CD4-positive, alpha-beta T cell (primary cell): ENCODE measurements at places on chromosomes 1 and 21.

GRCh38 chr1:89936694-89937093, 58.2 kb upstream of the ZNF326 start:
- no peaks in the 10 kb centered on the region for H3K4me1 ChIP-seq
- DNase-seq = no peak
- peaks cover 47% of the 10 kb centered on the region for H3K36me3 ChIP-seq
- H3K27me3 ChIP-seq = no peaks in the 10 kb centered on the region

- H3K27ac ChIP-seq = no peak overlapping the region
- no peak overlapping the region for H3K4me3 ChIP-seq
- DNase-seq = no peak
- H3K36me3 ChIP-seq = no peaks in the 10 kb centered on the region
These were observed 47.8 kb upstream of the PCBP3 start for GRCh38 chr21:45595574-45596295.

- H3K36me3 ChIP-seq = peaks cover 29% of the 10 kb centered on the region
- H3K27ac ChIP-seq = no peak overlapping the region
- H3K27me3 ChIP-seq = no peaks in the 10 kb centered on the region
These were observed 41.0 kb downstream of the SLC35A3 start for GRCh38 chr1:100010804-100011203.

- no peak overlapping the region for H3K27ac ChIP-seq
- H3K4me1 ChIP-seq = no peaks in the 10 kb centered on the region
These were observed 289.2 kb downstream of the TBX15 start for GRCh38 chr1:118698911-118699310.

DNA sequence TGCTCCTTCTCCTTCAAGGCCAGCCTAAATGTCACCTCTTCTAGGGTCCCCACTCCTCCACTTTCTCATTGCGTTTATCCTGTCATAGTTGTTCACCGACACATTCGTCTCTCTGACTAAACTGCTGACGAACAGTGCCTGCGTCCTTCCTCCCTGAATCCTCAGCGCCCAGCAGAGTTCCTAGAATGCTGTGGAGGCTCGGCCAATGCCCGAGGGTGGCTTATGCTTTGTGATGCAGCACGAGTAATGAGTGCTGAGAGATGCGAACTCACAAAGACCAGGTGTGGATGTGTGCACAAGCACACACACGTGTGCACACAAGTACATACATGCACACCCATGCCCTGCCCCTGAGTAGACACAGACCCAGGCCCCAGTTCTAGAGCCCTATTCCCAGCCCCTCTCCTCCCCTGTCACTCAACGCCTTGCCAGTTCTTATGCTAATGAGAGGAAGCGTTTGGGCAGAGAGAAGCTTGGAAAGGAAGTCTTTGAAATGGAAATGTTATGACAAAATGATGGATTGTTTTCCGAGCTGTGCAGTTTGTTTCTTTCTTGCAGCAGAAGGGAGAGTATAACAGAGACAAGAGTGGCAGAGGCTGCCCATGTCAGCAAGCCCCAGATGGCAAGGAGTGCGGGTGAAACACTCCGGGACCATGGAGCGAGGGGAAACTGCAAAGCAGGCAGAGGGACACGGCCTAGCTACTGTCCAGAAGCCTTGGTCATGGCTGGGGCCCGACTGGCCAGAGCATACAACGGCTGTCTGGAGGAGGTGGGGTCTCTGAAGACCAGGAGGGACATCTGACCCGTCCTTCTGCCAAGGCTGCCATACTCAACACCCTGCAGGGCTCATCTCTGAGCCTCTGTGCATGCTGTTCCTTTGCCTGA, 24.2 kb downstream of the KCNA10 start:
- H3K36me3 ChIP-seq = no peaks in the 10 kb centered on the region
- no peak overlapping the region for H3K27ac ChIP-seq
- DNase-seq = no peak
- H3K4me3 ChIP-seq = no peak overlapping the region

DNA sequence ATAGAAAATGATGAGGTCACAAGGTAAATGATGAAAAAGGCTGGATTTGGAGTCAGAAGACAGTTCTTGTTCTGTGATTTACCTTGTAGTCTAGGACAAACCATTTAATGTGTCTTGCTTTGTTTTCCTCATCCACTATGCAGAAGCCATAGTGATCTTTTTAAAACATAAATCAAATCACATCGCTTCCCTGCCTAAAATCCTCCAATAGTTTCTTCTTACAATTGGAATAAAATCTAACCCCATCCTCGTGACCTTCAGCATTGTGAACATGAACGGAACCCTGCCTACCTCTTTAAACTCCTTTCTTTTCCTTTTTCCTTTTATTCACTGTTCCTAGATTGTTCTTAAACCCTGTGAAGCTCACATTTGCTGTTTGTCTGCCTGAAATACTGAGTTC, 204.9 kb upstream of the SAMSN1 start:
- no peaks in the 10 kb centered on the region for H3K36me3 ChIP-seq
- H3K4me1 ChIP-seq = no peaks in the 10 kb centered on the region
- H3K4me3 ChIP-seq = no peak overlapping the region

DNA sequence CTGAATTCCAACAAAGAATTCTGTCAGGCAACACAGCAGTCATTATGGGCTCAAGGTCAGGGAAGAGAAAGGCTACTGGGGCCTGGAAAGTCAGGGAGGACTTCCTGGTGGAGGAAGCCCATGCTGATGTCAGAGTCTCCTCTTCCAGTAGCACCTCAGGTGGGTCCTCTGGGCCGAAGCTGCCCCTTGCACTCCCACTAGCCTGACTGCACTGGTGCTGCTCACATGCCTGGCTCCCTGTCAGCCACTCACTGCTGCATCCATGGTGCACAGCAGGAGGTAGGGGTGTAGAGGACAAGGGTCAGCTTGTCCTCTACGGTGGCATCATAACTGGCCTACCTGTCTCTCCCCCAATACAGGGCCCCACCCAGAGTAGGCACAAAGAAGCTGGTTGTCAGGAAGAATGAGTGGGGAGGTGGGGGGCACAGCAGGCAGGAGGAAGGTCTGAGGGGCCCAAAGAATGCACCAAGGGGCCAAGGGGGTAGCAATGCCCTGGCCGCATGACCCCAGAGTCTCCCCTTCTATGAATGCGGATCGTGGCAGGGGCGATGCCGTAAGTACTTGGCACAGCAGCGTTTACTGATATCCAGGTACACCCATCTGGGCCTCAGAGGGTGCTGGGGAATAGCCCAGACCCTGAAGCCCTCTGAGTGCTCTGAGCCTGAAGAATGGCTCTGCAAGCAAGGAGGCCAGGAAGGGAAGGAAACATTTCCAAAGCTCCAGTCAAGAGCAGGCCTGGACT, 80.3 kb downstream of the GLIS1 start:
- H3K27ac ChIP-seq = no peak overlapping the region
- H3K27me3 ChIP-seq = peaks cover 2% of the 10 kb centered on the region
- no peaks in the 10 kb centered on the region for H3K36me3 ChIP-seq
- no peak for DNase-seq
- no peak overlapping the region for H3K4me3 ChIP-seq
- H3K4me1 ChIP-seq = no peaks in the 10 kb centered on the region

- H3K27ac ChIP-seq = no peak within 1 kb of the TSS
- H3K4me3 ChIP-seq = peak within 1 kb of the TSS; percentile 81
- DNase-seq = peak; percentile 61
- peaks cover 10% of the 10 kb centered on the region for H3K4me1 ChIP-seq
These were observed at the start of gene RBM11 for GRCh38 chr21:14215971-14216641. RBM11 (plus strand) TSS chr21:14216157; CDS start chr21:14216187, 30 bp downstream.

GRCh38 chr1:32881871-32882850, 4.1 kb upstream of the HPCA start:
- no peak overlapping the region for H3K4me3 ChIP-seq
- no peak overlapping the region for H3K27ac ChIP-seq
- H3K27me3 ChIP-seq = peaks cover 46% of the 10 kb centered on the region
- peaks cover 12% of the 10 kb centered on the region for H3K4me1 ChIP-seq
- no peaks in the 10 kb centered on the region for H3K36me3 ChIP-seq

DNA sequence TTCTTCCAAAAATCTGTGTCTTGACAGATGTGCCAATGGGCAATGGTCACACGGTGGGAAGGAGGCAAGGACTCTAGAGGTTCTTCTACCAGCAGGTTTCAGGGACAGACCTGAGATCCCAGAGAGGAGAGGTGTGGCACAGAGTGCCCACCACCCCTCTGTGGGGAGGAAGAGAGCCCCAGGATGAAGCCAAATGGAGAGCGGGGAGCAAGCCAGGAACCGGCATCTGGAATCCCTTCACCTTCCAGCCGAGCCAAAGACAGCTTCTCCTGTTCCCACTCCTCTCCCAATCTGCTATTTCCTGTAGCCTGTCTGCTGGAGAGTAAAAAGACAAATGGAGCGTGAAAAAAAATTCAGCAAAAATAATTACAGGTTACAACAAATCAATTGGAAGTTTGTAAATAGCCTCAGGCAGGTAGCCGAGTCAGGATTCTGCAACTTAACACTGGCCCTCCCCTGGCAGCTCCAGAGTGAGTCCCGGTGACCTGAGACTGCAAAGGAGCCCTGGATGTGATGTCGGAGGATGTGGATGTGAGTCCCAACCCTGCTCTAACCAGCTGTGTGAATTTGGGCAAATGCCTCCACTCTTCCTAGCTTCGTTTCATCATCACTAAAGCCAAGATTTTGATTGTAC, 45.4 kb upstream of the LRRN2 start:
- no peak overlapping the region for H3K4me3 ChIP-seq
- no peaks in the 10 kb centered on the region for H3K4me1 ChIP-seq
- H3K27me3 ChIP-seq = peaks cover 8% of the 10 kb centered on the region
- no peaks in the 10 kb centered on the region for H3K36me3 ChIP-seq
- DNase-seq = no peak

DNA sequence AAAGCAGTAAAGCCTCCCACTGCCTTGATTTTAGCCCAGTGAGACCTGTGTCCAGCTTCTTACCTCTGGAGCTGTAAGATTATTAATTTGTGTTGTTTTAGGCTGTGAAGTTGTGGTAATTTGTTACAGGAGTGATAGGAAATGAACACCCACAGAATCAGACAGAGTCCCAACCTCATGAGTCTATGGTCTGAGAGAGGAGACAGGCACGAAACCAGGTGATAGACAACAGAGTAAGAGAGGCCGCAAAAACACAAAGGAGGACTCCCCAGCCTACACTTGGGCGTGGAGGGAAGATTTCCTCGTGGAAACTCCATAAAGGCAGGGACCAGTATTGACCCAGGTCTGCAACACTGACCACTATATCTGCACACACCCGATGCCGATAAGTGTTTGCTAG, 234.6 kb upstream of the JUN start:
- H3K27me3 ChIP-seq = no peaks in the 10 kb centered on the region
- no peak overlapping the region for H3K4me3 ChIP-seq
- no peaks in the 10 kb centered on the region for H3K36me3 ChIP-seq
- peaks cover 24% of the 10 kb centered on the region for H3K4me1 ChIP-seq
- no peak for DNase-seq

GRCh38 chr1:110063781-110064180, 6.7 kb downstream of the ALX3 start:
- no peak overlapping the region for H3K27ac ChIP-seq
- peaks cover 15% of the 10 kb centered on the region for H3K4me1 ChIP-seq
- no peak overlapping the region for H3K4me3 ChIP-seq
- peaks cover 1% of the 10 kb centered on the region for H3K36me3 ChIP-seq

GRCh38 chr1:108645564-108646184, 15.2 kb downstream of the HENMT1 start:
- H3K4me3 ChIP-seq = peak overlapping the region; percentile 28
- peaks cover 15% of the 10 kb centered on the region for H3K36me3 ChIP-seq
- no peak for DNase-seq
- no peaks in the 10 kb centered on the region for H3K27me3 ChIP-seq
- H3K27ac ChIP-seq = peak overlapping the region; percentile 82

DNA sequence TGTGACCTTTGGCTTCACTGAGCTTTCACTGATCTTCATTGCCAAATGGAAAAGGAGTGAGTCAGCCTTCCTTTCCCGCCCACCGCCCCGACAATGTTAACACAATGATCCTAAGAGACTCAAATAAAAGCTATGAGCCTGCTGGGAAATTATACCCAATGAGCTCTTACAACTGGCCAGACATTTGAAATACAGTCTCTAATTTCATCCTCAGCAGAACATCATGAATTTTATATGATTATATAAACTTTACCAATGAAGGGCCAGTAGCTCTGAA, 252.5 kb downstream of the SIPA1L2 start:
- no peak overlapping the region for H3K4me3 ChIP-seq
- H3K4me1 ChIP-seq = no peaks in the 10 kb centered on the region
- DNase-seq = no peak
- no peaks in the 10 kb centered on the region for H3K36me3 ChIP-seq

- no peak overlapping the region for H3K27ac ChIP-seq
- no peak overlapping the region for H3K4me3 ChIP-seq
- H3K36me3 ChIP-seq = peaks cover 5% of the 10 kb centered on the region
- peaks cover 42% of the 10 kb centered on the region for H3K27me3 ChIP-seq
- peaks cover 22% of the 10 kb centered on the region for H3K4me1 ChIP-seq
- DNase-seq = no peak
These were observed 3.6 kb upstream of the NAV1 start for GRCh38 chr1:201535046-201535918.

GRCh38 chr1:91885213-91885715, 687 bp downstream of the TGFBR3 start:
- peak overlapping the region; percentile 72 for H3K4me3 ChIP-seq
- H3K27ac ChIP-seq = no peak overlapping the region
- DNase-seq = no peak
- peaks cover 27% of the 10 kb centered on the region for H3K4me1 ChIP-seq

DNA sequence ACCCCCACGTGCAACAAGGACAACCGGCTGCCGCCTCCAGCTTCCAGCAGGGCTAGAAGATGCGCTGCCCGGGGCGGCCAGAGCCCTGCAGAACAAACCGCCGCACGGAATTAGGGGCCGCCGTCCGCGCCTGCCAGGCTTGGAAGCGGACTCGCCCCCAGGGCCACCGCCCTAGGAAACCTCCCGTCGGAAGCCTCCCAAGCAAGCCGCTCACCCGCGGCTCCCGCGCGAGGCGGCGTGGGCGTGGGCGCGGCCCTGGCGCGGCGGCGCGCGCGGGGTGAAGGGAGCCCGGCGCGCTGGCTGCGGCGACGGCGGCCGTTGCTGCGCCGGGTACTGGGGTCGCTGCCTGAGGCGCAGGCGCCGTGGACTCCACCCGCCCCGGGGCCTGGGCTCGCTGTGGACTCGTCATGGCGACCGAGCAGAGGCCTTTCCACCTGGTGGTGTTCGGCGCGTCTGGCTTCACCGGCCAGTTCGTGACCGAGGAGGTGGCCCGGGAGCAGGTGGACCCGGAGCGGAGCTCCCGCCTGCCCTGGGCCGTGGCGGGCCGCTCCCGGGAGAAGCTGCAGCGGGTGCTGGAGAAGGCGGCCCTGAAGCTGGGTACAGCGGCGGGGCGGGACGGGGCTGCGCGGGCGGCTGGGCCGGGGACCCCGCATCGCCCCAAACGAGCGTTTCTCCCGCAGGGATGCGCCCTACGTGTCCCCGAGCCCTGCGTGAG, at the start of gene SCCPDH:
Gene SCCPDH, plus strand, starts transcription at position 394 of the 715 bp plus-strand sequence. Its CDS starts 14 bp downstream, at position 408.
- no peaks in the 10 kb centered on the region for H3K27me3 ChIP-seq
- no peaks in the 10 kb centered on the region for H3K36me3 ChIP-seq
- peak; percentile 33 for DNase-seq
- H3K4me1 ChIP-seq = peaks cover 14% of the 10 kb centered on the region

DNA sequence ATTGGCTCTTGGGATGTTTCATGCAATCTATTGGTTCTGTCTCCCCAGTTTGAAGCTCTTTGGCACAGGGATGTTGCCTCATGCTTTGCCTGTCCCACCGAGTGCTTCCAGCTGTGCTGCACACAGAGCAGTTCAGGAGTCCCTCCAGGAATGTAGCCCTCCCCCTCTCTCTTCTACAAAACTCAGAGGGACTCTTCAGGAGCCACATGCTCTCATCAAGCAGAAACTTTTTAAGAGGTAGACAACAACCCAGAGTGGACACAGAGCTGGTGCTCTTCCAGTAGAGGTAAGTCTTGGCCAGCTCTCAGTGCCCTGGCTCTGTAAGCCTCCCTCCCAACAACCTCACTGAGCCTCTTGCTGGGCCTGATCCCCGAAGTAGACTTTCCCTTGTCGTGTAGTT, 11.6 kb upstream of the ZNF697 start:
- no peak overlapping the region for H3K4me3 ChIP-seq
- no peak overlapping the region for H3K27ac ChIP-seq
- H3K27me3 ChIP-seq = no peaks in the 10 kb centered on the region
- H3K36me3 ChIP-seq = no peaks in the 10 kb centered on the region
- no peaks in the 10 kb centered on the region for H3K4me1 ChIP-seq
